Amygdala (tissue), 56 donors: ENCODE measurements at places on chromosomes 4 and X.
A peak's percentile ranks its signal among the peaks of the same experiment; 100 is the strongest.

- no peak for DNase-seq
Measured at GRCh38 chr4:125187226-125188176, 127.3 kb upstream of the FAT4 start.

DNA sequence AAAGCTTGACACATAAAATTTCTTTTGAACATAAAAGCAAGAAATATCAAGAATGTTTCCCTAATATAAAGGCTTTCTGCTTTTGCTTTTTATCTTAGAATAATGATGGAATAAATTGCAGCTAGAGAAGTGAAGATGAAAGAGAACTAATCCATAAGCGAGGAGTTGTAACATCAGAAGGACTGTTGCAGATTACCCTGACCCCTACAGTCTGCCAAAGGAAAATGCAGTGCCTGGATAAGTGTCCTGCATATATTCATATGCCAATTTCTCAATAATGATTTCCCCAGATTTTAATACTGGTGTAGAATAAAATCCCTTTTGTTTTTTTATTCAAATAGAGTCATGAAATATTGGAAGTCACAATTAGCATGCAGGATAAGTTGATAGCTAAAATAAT is 115.9 kb downstream of the MAGEC2 start:
- no peak for DNase-seq

- DNase-seq: no peak
Measured at GRCh38 chrX:10054396-10054795, 87.2 kb downstream of the CLDN34 start.

GRCh38 chrX:72430405-72430968 is 124.8 kb upstream of the CITED1 start:
- DNase-seq: no peak

DNA sequence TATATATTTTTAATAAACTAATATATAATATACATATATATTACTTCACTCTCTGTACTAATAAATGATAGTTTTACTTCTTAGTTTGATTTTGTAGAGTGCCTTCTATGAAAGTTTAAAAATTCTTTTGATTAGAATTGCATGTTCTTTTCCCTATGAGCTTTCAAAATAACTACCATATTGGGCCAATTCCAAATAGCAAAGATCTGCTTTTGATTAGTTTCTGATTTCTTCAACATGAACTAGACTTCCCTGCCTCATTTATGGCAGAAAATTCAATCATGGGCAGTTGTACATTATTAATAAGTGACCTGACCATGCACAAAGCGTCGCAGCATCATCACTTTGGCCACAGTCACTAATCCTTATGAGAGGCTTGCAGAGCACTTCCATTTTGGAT is 48.9 kb upstream of the TEX13A start:
- DNase-seq: no peak

DNA sequence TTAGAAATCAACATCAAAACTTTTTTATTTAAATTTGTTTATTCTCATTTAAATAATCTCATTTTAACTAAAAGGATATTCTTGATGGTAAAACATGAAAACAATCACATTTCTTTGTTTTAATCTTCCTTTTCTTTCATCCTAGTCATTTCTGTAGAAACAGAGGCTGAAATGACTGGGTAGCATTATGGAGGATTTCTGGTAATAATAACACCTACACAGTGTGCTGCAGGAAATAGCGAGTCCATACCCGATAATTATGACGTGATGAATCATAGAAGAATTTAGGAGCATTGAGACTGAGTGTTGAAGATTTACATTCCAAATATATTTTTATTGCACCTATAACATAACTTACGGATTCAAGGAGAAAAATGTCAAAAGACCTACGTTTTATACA is 31.4 kb upstream of the BBS12 start:
- DNase-seq: no peak

DNA sequence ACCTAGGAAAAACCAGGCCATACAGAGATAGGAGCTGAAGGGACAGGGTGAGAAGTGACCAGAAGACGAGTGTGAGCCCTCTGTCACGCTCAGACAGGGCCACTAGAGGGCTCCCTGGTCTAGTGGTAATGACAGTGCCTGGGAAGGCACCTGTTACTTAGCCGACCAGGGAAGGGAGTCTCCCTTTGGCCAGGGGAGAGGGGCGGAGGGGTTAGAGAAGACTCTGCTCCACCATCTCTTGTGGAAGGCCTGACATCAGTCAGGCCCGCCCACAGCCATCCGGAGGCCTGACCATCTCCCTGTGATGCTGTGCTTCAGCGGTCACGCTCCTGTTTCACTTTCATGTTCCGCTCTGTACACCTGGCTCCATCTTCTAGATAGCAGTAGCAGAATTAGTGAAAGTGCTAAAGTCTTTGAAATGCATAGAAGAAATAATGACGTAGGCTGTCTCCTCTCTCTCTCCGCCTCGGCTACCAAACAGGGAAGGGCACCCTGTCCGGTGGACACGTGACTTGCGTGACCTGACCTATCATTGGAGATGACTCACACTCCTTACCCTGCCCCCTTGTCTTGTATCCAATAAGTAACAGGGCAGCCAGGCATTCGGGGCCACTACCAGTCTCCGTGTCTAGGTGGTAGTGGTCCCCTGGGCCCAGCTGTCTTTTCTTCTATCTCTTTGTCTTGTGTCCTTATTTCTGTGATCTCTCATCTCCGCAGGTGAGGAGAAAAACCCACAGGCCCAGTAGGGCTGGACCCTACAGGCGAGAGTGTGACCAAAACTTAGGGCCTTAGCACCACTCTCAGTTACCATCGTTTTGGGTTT is 26.7 kb downstream of the HTT-AS start:
- peak; percentile 15 for DNase-seq

DNA sequence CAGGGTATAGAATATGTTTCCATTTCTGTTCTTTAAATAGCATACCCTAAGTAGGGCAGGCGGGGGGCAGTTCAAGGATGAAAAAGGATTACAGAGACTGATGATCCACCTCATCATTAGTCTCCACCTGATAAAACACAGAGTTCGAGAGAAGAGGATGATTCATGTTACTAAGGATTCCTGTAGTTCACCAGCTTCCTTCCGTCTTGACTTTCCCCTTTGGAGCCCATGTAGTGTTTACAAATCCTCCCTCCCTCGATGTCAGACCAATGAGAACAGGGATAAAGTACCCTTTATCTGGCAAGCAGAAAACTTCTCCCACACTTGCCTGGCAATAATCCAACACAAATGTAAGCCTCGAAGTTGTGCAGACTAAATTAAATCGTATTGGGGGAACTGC is 526.3 kb upstream of the FAM241A start:
- DNase-seq: no peak

DNA sequence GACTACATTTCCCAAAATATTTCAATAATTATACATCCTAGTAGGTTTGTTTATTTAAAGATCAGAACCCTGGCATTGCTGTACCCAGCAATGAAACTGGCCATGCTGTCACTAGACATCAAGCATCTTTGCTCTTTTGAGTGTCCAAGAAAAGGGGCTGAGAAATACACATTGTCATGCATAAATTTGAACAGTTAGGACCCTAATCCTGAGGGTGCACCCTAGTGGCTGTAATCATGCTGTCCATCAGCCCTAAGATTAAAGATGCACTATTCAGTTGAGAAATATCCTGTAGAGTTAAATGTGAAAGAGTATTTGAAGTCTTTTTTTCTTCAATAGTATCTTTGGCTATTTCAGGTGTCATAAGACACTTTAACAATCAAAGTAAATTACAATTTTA is 108.8 kb downstream of the NFKB1 start:
- DNase-seq: no peak

GRCh38 chr4:129901205-129901604 is 805.3 kb downstream of the C4orf33 start:
- no peak for DNase-seq

DNA sequence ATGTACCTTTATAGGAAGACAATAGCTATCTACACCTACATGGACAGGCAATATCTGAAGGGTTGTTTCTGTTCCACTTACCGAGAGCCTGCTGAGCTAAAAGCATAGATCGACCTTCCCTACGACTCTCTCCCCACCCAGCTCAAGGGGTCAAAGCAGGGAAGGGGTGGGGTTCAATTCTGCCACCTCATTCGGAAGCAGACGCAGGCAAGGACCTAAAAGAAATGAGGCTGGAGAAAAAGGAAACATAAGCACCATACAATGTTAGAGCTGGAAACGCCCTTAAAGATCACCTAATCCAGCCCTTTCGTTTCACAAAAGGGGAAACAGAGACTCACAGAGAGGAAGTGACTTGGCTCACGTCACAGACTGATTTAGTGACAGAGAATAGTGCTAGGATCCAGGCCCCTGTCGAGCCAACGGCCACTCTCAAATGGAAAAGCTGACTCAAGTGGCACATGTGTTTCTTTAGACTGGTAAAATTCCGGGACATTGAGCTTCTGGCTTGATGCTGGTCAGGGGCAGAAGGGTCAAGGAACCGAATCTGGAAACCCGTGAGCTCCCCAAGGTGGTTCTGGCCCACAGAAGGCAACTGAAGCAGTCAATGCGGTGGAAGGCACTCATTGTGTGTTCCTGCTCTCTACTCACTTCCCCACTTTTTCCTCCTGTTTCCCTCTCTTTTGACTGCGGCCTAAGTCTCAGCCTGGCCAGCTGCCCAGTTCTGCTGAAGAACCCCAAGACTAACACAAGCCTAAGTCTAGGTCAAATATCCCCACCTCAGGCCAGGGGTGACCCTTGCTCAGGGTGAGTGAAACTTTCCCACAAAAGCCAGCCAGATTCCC is 7.5 kb downstream of the SEPTIN6 start:
- DNase-seq: no peak

DNA sequence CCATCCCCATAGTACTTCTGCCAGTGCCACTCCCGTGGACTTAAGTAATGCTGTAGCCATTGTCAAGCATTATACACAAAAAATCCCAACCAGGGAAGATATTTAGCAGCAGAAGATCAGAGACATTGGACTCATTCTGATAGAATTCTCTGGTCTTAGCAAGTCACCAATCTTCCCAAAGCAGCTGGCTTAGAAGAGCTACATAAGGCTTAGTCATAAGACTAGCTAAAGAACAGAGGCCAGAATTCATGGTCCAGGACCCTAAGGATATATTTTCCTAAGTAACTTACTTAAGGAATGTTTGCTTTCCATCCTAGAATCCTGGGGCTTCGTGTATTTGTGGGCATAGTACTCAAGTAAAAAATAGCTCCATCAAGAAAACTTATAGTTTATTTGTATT is 100.3 kb upstream of the SLIT2 start:
- DNase-seq: no peak

DNA sequence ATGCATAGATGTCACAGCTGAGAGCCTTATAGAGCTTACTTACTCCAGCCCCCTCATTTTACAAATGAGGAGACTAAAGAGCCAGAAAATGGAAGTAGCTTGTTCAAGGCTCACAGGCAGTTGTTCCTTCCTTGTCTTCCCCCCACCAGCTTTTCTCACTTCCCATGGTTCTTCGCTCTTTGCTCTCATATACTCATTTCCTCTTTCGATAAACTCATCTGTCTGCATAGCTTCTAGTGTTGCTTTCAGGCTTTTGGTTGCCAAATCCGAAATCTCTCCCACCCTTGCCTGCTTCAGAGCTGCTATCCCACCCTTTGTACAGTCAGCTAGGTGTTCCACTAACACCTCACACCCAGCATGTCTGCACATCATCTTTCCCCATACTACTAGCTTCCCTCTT is 25.0 kb upstream of the GJB1 start:
- no peak for DNase-seq

GRCh38 chr4:141810712-141811375 is 174.5 kb downstream of the IL15 start:
- no peak for DNase-seq

DNA sequence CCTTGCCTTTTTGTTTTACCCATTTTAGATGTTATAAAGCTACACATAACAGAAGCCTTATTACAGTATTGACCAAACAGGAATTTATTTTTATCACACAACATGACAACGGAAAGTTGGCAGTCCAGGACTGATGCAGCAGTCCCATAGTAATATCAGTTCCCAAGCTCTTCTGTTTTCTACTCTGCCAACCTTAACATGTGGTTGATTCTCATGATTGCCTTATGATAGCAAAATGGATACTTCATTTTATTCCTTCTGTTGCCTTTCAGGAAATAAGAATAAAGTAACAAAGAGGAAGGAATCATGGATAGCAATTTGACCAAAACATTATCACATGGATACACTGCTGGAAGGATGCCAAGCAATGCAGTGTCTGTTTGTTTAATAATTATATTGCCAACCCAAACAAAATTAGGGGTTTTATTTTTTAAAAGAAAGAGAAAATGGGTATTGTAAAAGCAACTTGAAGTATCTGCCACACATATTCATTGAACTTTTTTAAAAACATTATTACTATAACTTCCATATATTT is 275.7 kb downstream of the STPG2 start:
- no peak for DNase-seq

- no peak for DNase-seq
Measured at GRCh38 chrX:133677123-133678063, 262.1 kb upstream of the GPC4 start.

- DNase-seq: peak; percentile 0
Measured at GRCh38 chrX:17788439-17788838, 51.1 kb downstream of the SCML1 start.

- DNase-seq: peak; percentile 32
Measured at GRCh38 chr4:14196131-14196530, 568.6 kb upstream of the BOD1L1 start.

DNA sequence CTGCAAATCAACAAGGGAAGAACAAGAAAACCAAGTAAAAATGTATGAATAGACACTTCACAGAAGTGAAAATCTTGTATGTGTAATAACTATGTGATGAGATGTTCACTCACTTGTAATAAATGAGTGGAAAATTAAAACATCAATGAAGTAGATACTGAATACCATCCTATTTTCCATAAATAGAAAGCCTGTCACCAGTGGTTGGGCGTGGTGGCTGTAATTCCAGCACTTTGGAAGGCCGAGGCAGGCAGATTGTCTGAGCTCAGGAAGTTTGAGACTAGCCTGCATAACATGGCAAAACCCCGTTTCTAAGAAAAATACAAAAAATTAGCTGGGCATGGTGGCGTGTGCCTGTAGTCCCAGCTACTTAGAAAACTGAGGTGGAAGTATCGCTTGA is 53.5 kb upstream of the SOD3 start:
- no peak for DNase-seq

- DNase-seq: no peak
Measured at GRCh38 chr4:10673817-10674369, 10.7 kb downstream of the CLNK start.

- no peak for DNase-seq
Measured at GRCh38 chr4:100147198-100147597, 43.1 kb downstream of the DDIT4L start.

DNA sequence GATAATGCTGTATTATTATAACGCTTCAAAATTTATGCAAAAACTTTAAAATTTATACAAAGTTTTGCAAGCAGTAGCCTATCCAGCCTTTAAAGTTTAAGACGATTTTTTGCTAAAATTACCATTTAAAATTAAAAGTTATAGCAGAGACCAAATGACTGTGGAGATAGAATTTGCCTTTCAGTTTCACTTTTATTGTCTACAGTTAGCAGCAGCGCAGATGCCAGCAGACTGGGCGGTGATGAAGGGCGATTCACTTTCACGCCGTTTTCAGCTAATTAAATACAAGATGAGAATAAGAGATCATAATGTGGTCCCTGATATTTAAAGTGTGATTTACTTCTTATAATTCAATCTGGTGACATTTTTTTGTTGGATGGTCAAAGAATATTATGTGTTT is 1381.5 kb upstream of the ADGRL3 start:
- no peak for DNase-seq

- no peak for DNase-seq
Measured at GRCh38 chr4:102399021-102399420, 53.7 kb upstream of the SLC39A8 start.
